ENCODE measurements at places on chromosomes 7 and 10.

DNA sequence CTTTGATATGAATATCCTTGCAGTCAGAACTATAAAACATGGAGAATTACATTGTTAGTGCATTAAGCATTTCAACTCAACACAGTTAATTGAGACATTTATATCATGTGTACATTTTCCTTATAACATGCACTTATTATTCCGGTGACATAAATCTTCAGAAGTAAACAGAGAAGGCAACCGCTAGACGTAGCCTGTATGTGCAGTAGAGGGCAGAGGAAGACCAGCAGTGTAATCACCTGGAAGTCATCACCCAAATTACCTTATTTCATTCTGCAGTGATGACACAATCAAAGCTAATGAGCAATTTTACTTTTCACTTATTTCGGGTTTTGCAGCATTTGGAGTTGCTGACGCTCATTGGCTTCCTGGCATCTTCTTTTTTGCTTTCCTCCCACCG is 394.6 kb downstream of the SDK1 start:
- DNase-seq = peak; percentile 35

- DNase-seq = peak; percentile 51
These were observed 86.7 kb upstream of the ADRB1 start for GRCh38 chr10:113957013-113957412.

- no peak for DNase-seq
These were observed 22.6 kb downstream of the COL1A2 start for GRCh38 chr7:94417306-94417705.

DNA sequence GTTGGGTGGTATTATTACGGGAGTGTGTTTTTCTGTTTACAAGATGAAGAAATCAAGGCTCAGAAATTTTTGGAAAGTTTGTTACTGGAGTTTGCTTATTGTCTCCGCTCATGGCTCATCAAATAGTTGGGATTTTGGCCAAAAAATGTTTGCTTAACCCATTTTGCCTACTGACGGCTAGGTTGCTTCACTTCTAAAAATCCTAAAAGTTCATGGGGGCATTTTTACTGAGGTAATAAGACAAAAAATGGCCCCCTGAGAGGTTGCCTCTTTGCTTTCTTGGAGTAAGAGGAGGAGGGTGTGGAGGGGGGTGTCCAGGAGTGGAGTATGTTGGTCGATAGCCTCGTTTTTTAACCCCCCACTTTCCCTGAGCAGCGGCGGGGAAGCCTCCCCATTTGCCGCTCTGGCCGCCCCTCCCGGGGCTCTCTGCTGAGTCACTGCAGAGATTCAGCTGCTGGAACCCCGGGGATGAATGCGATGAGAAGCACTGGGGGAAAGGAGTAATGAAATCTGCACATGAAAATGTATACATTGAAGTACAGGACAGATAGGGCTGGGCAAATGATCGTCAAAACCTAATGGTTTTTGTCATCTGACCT is 1.5 kb downstream of the MEST start:
- DNase-seq = no peak

- DNase-seq = peak; percentile 24
These were observed 528.9 kb downstream of the MAGI2 start for GRCh38 chr7:78924581-78924980.

- no peak for DNase-seq
These were observed 106.4 kb downstream of the EGFR start for GRCh38 chr7:55124989-55125875.

GRCh38 chr7:23973264-23973663 is 263.2 kb downstream of the STK31 start:
- DNase-seq = no peak

DNA sequence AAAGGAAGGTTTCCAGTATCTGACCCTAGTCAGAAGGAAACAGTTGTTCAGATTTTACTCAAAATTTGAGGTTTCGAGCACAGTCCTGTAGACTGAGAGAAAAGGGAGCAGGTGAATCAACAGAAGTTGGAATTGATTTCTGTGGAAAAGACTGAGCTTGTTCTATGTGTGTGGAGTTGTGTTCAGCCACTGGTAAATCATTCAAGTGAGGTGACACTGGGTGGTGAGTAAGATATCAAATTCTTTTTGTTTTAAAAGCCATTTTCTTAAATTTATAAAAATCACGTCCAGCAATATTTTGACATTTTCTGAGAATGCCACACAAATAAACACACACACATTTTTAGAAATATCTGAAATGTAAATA is 165.1 kb downstream of the HGF start:
- no peak for DNase-seq

- no peak for DNase-seq
These were observed 12.1 kb upstream of the CSGALNACT2 start for GRCh38 chr10:43125881-43126731.

Data from MCF 10A (cell line).